ENCODE measurements at places on chromosomes 13 and 19.
A peak's percentile ranks its signal among the peaks of the same experiment; 100 is the strongest.

DNA sequence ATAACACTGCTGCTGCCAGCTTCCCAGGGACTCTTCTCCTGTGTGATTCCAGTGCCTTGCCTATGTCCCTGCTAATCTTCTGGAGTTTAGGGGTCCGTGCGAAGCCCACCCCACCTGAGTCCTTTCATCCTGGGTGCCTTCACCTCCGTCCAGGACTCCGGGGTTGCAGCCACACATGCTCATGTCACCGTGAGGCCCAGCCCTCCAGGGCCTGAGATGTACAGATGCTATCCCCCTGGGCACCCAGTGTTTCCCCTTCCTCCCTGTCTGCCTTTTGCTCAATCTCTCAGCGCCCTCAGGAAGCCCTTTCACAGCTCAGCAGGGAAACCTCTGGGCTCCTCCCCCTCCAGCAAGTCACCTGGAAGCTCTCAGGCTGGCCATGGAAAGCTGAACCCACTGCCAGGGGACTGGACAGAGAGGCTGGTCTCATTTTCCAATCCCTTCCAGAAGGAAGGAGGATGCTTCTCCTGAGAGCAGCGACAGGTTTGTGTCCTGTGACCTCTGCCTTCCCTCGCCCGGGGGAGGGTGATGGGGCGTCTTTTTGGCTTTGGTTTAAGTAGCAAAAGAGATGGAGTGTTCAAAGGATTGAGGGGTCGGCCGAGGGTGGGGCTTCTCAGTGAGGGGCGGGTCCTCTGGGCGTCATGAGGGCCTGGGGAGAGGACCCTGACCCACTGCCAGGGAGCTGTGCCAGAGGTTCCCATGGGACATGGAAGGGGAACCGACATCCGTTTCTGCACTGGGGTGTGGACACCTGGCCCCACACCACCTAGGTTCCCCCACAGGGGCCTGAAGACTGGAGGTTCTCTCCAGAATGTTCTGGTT lies 30.8 kb upstream of the TFDP1 start:
- no peak for DNase-seq

DNA sequence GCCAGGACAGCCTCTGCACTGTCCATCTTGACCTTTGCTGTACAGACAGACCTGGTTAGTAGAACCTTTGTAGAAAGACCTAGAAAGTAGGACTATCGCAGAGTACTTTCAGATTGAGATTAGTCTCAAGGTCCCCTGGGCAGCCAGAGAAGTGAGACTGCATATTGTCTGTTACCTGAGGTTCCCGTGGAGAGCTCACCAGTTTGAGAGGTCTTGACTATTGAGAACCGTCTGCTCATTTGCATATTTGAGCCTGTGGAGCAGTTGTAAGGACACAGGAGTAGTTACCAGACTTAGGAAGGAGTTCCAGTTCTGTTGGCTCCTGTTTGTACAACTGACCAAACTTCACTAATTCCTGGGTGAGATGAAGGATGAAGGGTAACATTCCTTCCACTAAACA lies 66.2 kb downstream of the SPATA13 start:
- DNase-seq: no peak

GRCh38 chr19:41530761-41531301 lies 45.1 kb upstream of the CEACAM21 start:
- peak; percentile 47 for DNase-seq

DNA sequence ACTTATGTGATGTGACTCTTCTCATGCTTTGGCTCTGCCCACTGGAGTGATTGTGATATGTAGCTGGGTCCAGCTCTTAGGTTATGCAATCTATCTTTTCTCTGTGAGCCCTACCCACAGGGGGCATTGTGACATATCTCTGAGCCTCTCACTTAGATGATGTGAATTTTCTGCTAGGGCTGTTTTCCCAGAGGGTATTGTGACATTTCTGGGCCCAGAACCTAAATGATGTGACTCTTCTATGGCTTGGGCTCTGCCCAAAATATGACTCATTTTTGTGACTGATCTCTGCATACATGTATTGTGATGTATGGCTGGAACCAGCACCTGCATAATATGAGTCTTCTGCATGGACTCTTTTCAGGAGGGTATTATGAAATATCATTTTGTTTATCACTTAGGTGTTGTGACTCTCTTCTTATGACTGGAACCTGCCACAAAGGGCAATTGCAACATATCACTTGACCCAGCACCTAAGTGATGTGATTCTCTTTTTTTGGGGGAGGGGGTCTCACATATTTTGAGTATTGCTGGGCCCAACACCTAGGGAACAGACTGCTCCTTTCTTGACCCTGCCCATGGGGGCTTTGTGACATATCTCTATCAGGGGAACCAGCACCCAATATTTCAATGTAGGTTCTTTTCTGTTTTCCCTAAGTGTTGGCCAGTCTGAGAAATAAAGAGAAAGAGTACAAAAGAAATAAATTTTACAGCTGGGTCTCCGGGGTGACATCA lies 12.1 kb upstream of the ZNF254 start:
- DNase-seq: no peak

DNA sequence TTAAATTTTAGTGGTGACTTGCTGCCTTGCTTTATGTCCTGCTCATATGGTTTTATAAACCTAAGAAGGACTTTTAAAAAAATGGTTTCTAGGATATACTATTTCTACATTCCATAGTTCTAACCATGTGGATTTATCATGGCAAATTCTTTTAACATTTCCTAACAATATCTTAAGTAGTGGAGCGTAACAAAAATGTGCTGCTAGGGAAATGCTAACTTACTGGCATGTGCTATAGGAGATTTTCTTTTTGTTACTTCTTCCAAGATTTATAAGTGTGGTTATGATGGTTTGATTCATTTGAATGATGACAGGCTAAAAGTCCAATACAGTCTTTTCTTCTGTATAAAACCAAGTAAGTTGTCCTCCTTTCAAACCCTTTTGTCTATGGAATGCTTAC lies 713.7 kb downstream of the SLITRK1 start:
- peak; percentile 22 for DNase-seq

GRCh38 chr13:21938168-21938567 lies 267.3 kb downstream of the FGF9 start:
- no peak for DNase-seq

GRCh38 chr13:41313117-41313516 lies 2.0 kb downstream of the NAA16 start:
- no peak for DNase-seq

DNA sequence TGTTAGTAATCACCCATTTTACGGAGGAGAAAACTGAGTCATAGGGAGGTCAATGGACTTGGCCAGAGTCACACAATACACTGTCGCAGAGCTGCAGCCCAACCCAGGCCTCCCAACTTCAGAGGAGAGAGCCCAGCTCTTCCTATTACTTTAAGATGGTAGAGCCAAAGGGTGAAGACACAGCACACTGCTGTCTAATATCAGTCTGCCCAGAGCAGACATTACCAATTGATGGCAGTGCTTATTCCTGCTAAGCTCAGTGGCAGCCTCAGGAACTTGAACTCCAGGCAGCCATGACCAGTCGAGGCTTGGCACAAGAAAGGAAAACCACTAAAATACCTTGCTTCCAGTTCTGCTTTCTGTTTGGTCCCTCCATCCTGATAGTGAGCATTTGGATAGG lies 18.4 kb downstream of the TMEM150B start:
- no peak for DNase-seq

- no peak for DNase-seq
Measured at GRCh38 chr13:94914895-94915294, 202.6 kb upstream of the SOX21 start.

GRCh38 chr13:102598061-102598460 lies 1.3 kb downstream of the TPP2 start:
- DNase-seq: no peak

DNA sequence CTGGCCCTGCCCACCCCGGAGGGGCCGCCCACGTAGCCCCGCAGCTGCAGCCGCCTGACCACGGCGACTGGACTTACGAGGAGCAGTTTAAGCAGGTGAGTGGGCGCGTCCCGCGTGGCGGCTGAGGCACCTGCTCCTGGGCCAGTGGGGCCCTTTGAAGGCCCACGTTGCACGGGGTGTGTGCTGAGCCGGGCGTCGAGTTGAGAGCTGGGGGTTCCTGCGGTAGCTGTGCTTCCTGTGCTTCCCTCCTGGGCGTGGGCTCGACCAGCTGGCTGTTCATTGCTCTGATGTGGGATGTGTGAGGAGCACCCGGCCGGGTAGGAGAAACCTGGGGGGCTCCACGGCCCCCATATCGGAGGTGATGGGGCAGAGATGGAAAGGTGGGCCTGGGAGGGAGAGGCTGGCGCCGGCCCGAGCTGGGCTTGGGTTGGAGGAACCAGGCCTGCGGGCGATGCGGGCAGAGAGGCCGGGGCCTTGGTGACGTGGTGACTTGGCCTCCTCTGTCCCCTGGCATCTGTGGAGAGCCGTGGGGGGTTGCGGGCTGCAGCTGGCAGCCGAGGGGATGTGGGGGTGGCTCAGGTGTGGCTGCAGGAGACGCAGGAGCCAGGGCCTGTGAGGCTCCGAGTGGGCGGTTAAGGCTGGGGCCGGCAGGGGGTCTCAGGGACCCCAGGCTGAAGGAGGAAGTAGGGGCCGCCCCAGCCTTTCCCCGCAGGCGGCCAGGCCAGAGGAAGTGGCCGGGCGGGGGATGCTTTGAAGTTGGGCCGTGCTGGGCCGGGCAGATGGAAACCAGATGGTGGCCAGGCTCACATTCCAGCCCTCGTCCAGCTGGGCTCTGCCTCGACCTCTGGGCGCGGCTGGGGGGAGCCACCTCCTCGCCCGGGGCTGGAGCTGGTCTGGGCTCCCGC lies 7.1 kb downstream of the ARID3A start:
- DNase-seq: peak; percentile 93

GRCh38 chr19:10339380-10339960 lies at the start of gene ICAM3:
TSS of gene ICAM3 (minus strand) at chr19:10339624. CDS start at chr19:10339614, 10 bp downstream.
- DNase-seq: no peak

- DNase-seq: no peak
Measured at GRCh38 chr19:7355871-7356270, 7.1 kb downstream of the ARHGEF18 start.

DNA sequence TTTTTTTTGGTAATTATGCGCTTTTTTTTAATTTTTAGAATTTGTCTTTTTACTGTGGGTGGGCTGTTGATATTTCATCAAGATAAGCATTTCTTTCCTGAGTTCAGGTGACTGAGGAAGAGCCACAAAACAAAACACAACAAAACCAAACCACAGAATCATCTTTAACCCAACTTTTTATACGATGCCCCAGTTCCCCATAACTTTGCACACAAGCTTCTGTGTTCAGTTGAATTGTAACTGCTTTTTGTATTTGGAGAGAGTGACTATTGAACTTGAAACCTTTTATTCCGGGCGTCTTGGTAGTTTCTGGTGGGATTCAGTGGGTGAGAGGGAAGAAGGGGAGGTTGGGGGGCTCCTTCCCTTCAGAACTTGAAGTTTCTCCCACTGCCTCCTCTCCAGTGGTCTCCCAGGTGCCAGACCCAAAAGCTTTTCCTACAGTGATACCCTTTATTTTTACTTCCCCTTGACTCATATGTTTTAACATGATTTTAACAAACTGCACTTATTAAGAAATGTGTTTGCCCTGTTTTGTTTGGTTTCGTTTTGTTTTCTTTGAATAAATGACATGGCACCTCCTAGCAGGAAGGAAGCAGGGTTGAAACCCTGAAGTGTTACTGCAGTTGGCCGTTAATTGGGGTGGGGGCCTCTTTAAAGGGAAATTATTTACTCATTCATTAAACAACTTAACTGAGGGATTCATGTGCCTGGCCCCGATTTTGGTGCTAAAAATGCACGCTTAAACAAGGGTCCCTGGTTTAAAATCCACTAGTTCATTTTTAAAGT lies 2.7 kb upstream of the CCDC97 start:
- no peak for DNase-seq

DNA sequence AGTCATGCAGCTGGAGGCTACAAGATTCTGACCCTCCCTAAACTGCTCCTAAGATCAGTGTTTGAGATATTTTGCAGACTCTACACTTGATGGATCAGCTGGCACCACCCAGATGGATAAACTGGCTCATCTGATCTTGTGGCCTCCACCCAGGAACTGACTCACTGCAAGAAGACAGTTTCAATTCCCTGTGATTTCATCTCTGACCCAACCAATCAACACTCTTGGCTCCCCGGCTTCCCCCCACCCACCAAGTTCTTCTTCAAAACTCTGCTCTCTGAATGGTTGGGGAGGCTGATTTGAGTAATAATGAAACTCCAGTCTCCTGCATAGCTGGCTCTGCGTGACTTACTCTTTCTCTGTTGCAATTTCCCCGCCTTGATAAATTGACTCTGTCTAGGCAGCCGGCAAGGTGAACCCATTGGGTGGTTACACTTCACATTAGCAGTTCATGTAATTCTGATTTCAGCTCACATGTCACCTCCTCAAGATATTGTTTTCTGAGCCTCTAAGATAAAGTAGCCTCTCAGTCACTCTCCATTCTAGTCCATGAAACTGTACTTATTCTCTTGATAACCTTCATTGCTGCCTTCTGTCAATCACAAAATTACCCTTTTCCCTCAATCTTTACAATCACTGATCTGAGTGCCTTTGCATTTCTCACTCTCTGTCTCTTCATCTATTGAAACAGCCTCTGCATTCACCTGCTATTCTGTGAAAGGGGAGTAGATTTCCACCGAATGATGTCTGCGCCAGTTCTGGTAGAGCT lies 9.9 kb upstream of the FPR3 start:
- DNase-seq: peak; percentile 94

DNA sequence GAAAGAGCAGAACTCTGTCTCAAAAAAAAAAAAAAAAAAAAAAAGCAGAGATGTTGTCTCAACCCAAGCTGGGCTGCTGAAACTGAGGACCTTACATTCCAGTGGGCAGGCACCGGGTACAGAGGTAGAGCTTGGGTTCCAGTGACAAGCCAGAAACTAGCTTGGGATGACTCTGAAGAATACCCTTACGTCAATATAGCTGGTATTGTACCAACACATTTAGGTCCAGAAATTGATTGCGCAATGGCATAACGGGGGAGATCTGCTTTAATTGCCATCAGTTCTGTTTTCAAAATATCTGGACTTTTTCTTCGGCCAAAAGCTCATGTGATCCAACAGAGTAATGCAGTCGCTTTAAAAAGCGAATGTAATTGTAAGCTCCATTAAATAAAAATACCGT lies 103.1 kb upstream of the UBL3 start:
- peak; percentile 4 for DNase-seq

DNA sequence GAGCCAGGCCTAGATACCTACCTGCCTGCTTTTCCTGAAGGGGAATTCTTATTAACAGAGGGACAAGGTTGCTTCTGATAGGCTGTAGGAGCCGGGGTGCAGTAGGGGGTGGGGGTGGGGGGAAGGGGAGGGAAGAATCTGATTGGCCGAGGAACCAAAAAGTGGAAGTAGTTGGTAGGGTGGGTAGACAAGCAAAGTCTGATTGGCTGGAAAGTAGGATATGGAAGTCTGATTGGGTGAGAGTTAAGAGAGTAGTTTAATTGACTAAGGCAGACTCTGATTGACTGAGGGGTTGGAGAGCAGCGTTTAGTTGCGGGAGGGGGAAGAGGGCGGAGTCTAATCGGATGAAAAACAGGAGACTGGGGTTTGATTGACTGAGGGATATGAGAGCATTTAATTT lies 9.4 kb upstream of the CYP4F22 start:
- no peak for DNase-seq

GRCh38 chr13:32588736-32589135 lies 2.5 kb downstream of the PDS5B start:
- no peak for DNase-seq
